ENCODE measurements at places on chromosomes 12 and 14. TPM values are rescaled to one million over a fixed set of nuclear protein-coding genes. Genes with fewer than 3 reads are reported as not detected.

- no peak for DNase-seq
Measured at GRCh38 chr12:24909667-24910066, 39.2 kb downstream of the BCAT1 start.

GRCh38 chr14:24483604-24484252 is 24.3 kb downstream of the CMA1 start:
- DNase-seq, result no peak

DNA sequence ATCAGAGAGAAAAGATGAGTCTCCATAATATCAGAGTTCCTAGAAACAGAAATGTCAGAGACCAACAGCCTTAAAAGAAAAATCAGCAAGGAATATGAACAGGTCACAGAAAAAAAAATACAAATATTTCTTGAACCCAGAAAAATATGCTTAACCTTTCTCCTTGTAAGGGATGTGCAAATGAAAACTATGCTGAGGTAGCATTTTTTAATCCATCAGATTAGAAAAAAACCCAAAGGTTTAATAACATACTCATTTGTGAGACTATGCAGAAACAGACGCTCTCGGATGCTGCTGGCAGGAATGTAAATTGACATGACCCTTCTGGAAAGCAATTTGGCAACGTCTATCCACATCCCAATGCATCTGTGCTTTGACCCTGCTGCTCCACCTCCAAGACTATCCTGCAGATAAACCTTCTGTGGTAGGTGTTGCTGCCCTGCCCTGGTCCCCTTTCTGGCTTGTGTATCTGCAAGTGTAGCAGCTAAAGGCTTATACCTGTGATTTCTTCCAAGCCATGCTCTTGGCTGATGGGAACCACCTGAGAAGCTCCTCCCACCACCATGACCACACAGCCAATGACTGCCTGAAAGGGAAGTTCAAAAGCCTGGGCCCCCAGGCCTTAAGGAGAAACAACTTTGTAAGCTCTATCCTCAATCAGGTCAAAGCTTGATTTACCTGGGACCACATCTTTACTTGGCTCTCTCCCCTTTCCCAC is 49.4 kb downstream of the LTBP2 start:
- DNase-seq, result no peak

DNA sequence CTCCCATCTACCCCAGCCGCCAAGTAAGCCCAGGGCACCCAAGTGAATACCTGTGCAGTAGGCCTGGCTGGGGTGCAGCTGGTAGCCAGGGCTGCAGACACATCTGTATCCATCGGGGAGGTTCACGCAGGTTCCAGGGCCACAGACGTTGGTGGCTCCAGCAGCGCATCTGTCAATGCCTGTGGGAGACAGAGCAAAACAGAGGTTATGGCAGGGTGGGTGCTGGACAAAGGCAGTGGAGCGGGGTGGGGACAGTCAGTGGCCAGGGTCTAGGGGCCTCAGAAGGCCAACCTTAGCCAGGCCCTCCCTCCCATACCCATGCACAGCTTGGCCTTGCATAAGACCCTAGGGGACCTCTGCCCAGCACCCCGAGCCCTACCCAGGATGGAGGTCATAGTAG is 29.2 kb downstream of the ISCA2 start:
- no peak for DNase-seq

DNA sequence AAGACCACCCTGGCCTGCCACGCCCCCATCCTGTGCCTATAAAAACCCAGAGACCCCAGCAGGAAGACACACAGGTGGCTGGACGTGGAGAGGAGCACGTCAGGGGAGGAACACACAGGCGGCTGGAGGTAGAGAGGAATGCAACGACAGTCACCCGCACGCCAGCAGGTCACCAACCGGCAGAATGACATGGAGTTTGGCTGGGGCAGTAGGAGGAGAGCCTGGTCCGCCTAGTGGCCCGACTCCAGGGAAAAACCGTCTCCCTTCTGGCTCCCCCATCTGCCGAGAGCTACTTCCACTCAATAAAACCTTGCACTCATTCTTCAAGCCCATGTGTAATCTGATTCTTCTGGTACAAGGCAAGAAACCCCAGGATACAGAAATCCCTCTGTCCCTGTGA is 62.7 kb upstream of the KCNH3 start:
- no peak for DNase-seq

DNA sequence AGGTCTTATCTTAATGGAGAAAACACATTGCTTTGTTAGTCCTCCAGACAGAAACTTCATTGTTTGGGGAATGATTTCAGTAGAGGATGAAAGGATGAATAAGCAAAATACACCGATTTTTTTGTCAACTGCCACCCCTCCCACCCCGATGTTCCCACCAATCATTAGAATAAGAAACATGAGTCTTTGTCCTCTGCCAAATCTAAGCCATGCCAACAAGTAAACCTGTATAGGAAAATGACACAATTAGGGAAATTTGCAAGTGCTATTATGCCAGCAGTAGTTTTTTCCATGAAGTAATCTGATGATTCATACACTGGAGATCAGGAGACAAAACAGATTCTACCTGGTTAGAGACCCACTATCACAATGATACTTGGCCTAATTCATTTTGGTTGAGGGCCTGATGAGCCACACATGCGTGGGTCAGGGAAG is 35.9 kb downstream of the FLRT2 start:
- DNase-seq, result no peak

- DNase-seq, result no peak
Measured at GRCh38 chr12:93358058-93358457, 19.7 kb upstream of the NUDT4 start.

DNA sequence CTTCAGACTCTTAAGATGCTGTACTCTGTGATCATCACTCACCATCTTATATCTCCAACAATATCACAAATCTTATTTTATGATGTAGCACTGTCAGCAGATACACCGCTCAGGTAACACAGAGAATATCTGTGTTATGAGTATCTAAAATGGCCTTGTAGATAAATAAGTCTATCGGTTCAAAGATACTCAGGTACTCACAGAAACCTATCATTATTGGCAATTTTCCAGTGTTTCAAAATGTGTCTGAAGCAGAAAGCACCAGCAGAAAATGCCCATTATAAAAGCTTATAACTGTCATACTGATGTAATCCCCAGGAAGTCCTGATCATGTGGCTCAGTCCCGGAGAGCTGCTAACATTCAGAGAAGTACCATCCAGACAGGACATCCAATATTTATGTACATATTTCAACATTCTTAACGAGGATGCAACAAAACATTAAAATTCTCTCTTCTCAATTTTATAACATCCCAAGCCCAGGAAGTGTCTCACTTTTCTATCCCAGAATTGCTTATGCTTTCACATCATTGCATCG is 190.7 kb upstream of the LMNTD1 start:
- DNase-seq, result no peak

- no peak for DNase-seq
Measured at GRCh38 chr14:96071561-96071960, 32.4 kb downstream of the C14orf132 start.

DNA sequence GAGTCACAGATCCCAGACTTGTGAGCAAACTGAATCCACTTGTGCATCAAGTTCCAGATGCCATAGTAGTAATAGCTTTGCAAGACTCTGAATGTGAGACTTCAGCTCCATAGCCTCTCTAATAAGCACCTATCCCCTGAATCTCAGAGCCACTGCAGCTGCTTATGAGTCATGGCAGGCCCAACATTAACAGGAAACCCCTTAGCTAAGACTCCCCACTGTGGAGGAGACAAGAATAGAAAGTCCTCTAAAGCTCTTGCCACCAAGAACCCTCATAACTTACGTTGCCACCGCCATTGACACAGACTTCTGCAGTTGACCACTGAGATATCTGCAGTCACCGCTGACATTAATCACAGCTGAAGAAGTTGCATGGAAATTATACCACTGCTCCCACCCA is 62.9 kb upstream of the PDE3A start:
- DNase-seq, result no peak

GRCh38 chr12:11822081-11822834 is 172.8 kb downstream of the ETV6 start:
- DNase-seq, result no peak

DNA sequence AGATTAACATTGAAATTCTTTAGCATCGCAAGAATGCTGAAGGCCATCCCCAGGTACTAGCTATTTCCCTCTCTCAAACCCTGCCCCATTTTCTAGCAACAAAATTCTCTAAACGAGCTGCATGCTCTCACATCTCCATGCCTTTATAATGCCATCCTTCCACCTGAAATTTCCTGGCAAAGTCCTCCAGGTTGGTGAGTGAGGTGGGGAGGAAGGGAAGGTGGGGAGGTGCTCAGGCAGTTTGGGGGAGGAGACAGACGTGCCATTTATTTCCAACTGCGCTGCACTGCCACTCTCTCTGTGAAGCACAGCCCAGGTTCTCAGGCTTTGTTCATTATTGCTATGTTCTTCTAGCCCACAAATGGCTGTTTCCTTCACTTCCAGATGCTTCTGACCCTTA is 208.4 kb downstream of the PAWR start:
- no peak for DNase-seq

The NTF3 gene
- total RNA-seq, result 0.84 TPM

The PAN2 gene
- 38.7 TPM for total RNA-seq

The ACOT6 gene
- not detected for total RNA-seq

The C12orf60 gene
- total RNA-seq, result 0.51 TPM

Data from mesenteric fat pad (tissue), 1 donor.